ENCODE measurements at places on chromosomes 1 and 21. TPM values are rescaled to one million over a fixed set of nuclear protein-coding genes. Genes with fewer than 3 reads are reported as not detected.

GPA33 gene
- 0.36 TPM for total RNA-seq

ACTL8 gene
- not detected for total RNA-seq

AMIGO1 gene
- 10.1 TPM for total RNA-seq

LAX1 gene
- total RNA-seq = not detected

PTGER3 gene
- total RNA-seq = 44.7 TPM

HSD3B2 gene
- total RNA-seq = not detected

ALPL gene
- 4.4 TPM for total RNA-seq

GRCh38 chr1:84083307-84083706, 60.8 kb upstream of the PRKACB start:
- peak; percentile 41 for DNase-seq

- no peak for DNase-seq
These were observed 41.4 kb downstream of the KCNK1 start for GRCh38 chr1:233655301-233655740.

DNA sequence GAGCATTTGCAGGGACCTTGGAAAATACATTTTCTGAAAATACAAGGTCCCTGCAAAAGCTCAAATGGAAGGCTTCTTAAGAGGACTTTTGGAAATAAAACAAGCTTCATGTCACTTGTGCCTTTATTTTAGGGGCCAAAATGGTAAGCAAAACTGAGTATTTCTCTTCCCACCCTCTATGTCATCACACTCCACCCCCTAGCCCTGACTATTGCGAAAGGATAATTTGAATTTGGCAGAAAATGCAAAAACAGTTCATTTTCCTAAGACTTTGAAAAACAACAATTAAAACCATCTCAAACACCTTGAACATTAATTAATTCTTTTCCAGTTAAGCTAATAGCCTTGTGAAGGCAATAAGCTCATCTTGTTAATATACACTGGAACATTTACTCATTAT, 201.7 kb downstream of the TM2D1 start:
- DNase-seq = no peak

GRCh38 chr1:209937996-209938959, at the start of gene SYT14:
Gene SYT14 (plus strand): TSS chr1:209938217. CDS start chr1:209938265, 48 bp downstream.
- DNase-seq = peak; percentile 85

DNA sequence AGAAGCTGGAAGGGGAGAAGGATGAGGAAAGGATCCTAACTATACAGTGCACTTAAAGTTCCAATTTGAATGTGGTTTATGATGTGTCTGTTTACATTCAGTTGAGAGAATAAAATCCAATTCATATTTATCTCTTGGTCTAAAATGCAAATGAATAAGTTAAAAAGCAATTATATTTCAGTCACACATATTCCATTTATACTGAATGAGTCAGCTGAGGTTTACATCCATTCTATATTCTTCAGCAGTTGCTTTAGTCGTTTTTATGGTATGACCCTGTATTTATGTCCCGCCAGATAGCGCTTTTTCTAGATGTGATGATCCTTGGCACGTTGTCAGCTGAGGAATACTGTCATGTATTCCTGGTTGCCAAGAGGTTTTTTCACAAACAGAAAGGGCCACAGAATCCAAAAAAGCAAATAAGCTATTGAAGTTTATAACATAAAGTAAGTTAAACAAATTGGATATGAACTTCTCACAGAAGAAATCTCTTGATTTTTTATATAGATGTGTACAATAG, 866.2 kb downstream of the NCAM2 start:
- no peak for DNase-seq

DNA sequence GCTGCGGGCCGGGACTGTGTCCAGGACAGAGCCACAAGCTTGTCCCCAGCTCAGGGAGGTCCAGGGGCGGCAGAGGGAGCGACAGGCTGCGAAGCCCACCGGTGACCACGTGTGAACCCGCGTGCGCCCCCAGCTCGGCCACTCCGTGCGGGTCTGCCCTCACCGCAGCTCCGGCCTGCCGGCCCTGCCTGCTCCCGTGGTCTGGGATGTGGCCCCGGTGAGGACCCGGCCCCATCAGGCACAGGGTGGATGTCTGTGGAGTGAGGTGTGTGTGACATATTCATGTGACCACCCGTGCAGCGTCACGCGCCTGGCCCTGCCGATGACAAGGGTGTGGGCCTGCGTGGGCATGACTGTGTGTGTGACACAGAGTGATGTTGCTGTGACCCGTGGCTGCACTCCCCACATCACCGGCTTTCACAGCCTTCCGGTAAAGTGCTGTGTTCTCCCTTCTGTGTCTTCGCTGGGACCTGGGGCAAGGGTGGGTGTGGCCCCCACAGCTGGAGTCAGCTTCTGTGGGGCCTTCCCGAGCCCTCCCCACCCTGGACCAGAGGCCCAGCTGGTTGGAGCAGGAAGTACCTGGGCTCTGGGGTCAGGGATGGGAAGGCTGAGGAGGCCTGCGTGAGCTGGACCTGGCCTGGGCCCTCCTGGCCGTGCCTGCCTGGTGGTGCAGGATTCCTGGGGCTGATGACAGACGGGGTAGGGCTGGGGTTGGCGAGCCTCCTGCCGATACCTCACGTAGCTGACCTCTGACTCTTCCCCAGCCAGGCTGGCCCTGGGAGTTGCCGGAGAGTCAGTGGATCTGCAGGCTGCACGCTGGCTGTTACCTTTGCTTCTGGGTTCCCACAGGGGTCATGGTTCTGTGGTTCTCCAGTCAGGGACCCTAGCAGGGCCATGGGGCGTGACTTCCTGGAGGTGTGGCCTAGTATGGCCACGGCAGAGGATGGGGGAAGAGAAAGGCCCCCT, 4.1 kb downstream of the RNF223 start:
- no peak for DNase-seq

DNA sequence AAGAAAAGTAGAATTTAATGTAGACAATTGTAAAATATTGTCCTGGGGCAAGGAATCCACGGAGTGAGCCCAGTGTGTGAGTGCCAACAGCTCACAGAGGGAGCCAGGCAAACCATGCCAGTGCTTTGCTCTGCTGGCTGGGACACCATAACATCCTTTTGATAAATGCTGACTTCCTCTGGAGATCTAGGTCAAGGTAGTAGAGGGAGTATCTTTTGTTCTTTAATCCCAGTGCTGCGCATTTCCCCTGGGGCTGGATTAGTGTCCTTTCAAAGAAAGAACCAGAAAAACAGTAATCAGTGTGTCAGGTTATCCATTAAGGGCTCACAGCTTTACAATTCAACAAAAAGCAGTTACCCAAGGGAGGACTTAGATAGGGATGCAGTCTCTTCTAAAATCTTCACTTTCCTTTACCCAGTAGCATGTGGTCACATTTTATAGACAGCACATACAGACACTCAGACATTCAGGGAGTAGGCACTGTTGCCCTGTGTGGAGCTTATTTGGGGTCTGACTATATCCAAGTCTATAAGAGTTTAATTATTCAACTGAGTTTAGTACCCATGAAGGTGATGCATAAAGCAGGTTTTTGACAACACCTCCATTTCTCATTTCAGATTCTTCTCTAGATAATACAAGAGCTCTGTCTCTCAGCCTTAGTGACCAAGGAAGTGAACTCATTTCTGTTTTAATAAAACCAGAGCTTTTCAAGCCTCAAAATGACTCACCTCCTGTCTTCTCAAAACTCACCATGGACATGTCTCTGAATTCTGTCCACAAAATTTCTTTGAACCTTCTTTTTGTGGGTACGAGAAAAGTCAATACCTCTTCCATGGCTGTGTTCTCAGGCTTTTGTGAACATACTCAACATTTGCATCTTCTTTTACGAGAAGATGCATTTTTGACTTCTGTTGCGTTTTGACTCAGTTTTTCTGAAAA, 215.3 kb downstream of the BRINP2 start:
- no peak for DNase-seq

DNA sequence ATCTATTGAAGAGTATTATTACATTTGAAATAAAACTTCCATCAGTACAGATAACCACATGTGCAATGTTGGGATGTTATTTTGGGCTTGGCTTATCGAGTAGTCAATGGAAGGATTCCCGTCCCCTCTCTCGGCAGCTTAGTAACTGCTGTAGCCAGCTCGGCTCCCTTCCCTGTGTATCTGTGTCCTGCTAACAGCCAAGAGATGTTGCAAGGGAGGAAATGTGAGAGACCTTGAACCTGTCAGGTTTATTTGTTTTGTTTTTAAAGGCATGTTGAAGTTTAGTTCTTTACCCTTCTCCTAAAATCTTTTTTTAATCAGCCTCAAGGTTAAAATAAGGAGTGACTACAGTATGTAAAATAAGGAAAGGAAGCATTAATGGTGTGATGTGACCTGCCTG, 13.6 kb upstream of the TARS2 start:
- no peak for DNase-seq

GRCh38 chr1:65176056-65176450, 28.1 kb downstream of the AK4 start:
- DNase-seq = peak; percentile 78

- no peak for DNase-seq
These were observed 101.2 kb downstream of the GDAP2 start for GRCh38 chr1:117828201-117828600.

DNA sequence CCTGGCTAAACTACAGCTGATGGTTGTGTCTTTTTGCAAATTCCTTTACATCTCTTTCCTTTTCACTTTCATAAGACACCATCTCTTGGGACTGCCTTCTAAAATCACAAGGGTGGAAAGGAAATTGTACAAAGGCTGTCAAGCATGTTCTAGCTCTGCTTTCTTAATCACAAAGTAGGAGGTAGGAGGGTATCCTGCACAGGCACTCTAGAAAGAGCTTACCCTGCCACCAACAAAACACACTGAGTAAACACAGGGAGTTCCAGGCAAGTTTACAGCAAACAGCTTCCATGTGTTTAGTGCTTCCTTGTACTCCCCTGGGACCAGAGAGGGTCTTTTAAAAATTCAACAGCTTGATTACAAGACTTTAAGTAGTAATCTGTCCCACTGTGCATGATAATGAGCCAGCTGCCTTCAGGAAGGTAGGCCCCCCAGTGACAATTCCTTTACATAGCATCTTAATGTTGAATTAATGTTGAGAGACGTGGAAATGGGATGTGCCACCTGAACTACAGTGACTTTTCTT, 2.4 kb downstream of the PLPP3 start:
- no peak for DNase-seq

DNA sequence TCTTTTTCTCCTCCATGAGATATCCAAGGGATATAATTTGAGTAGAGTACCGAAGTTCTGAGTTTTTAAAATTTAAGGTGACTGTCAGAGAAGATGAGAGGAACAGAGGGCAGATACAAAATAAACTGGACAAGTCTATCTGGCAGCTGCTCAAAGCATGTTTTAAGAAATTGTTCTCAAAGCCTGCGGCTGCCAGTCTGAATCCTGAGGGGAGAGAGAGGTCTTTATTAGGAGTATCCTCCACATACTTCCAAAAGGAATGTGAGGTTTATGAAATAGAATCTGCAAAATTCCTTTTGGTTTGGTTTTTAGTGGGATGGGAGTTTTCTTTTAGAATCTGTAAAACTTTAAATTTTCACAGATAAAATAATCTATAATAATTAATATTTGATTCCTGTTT, 41.3 kb downstream of the TTC13 start:
- DNase-seq = no peak

GRCh38 chr1:172154551-172154950, 265.9 kb upstream of the C1orf105 start:
- no peak for DNase-seq
